ENCODE measurements at places on chromosomes 5 and 9. TPM values are rescaled to one million over a fixed set of nuclear protein-coding genes. Genes with fewer than 3 reads are reported as not detected.

The NTRK2 gene
- total RNA-seq: 0.54 TPM

GRCh38 chr9:22084336-22085035 is 75.4 kb upstream of the CDKN2B start:
- peak; percentile 80 for DNase-seq

- no peak for DNase-seq
Measured at GRCh38 chr5:132059696-132060500, 557 bp upstream of the IL3 start.

GRCh38 chr9:127280880-127281660 is 16.5 kb downstream of the GARNL3 start:
- DNase-seq: no peak

DNA sequence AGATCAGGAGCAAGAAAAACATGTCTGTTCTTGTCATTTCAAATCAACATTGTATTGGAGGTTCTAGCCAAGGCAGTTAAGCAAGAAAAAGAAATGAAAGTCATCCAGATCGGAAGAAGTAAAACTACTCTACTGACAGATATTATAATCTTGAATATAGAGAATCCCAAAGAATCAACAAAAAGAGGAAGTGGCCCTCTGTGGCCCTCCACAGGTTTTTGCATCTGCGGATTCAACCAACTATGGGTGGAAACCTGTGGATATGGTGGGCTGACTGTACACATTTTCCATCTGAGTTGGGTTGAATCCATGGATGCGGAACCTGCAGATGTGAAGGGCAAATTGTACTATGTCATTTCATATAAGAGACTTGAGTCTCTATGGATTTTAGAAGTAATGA is 35.1 kb downstream of the GAS1 start:
- DNase-seq: no peak

GRCh38 chr9:97041898-97042297 is 3.0 kb upstream of the CTSV start:
- DNase-seq: peak; percentile 29

The GDNF gene
- not detected for total RNA-seq

DNA sequence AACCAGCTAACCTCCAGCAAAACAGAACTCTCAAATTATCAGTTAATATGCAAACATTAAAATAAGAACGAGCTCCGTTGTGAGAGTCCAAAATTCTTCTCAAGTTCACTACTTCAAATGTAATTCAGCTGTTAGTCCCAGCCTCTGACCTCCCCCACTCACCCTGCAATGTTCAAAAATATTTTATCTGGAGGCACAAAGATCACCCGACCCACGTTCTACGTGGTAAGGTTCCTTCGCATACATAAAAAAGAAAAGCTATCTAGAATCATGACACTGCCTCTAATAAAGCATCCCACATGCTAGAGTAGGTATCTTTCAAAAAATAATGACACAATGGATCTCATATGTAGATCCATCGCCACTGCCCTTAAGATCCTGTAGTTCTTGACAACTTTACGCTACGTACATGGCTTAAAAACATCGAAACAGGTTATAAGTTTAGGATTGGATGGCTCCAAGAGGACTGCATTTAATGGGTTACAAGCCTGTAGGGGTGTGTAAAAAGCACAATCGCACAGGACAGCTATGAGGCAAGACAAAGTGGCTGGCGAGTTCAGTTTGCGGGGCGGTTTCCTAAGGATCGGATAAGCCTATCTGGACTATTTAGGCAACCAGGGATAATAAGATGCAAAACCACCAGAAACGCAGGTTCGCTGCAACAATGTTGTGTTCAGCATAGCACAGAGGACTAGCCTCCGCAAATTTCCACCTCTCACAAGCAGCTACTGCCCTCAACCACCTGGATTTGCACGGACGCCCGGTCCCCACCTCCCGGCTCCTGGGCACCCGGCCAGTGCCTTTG is 969 bp downstream of the CLK4 start:
- no peak for DNase-seq

DNA sequence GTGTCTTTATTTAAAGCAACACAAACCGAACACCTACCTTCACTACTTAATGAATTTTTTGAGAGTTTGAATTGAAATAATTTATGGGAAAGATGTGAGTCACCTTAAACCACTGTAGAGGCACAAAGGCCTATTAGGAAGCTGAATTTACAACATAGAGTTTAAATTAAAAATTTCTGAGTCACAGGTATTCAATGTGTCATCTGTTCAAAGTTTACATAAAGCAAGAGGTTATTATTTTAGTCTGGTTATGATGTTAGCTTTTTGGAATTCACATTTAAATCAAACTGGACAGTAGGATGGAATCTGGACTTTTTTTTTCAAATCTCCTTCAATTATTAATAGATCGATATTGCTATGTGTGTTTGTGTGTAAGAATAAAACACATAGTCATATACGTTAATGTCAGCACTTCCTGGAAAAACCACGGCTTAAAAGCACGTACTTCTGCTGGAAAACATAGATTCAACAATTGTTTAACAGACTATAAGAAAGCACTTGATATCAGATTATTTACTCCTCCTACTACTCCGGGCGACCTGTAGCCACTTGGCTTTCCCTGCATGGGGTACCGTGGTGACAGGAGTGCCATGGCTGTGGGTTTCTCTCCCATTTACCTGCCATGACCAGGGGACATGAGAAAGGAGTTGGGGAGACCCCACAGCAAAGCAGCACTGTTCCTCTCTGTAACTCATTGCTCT is 638.6 kb downstream of the SEMA5A start:
- DNase-seq: peak; percentile 79

The NMRK1 gene
- total RNA-seq: 28.4 TPM

The FAM81B gene
- total RNA-seq: not detected

The STC2 gene
- total RNA-seq: 25.5 TPM

The FOXD4L3 gene
- total RNA-seq: not detected

The ADAMTS16 gene
- total RNA-seq: 13.8 TPM

The FOXI1 gene
- total RNA-seq: not detected

DNA sequence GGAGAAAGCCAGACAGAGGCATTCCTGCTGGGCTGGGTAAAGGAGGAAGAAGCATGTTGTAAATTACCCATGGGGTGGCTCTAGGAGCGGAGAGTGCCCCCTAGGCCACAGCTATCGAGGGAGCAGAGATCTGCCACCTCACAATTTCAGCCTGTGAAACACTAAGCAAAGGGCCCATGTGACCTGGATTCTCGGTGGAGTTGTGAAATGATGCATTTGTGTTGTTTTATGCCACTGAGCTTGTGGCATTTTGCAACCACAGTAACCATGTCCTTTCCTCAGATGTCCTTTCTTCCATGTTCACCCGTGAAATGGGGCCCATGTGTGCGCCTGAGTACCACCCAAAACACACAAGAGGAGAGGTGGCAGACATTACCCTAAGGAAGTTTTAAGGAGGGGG is 159.3 kb downstream of the SYK start:
- no peak for DNase-seq

The TRIM32 gene
- total RNA-seq: 11.2 TPM

DNA sequence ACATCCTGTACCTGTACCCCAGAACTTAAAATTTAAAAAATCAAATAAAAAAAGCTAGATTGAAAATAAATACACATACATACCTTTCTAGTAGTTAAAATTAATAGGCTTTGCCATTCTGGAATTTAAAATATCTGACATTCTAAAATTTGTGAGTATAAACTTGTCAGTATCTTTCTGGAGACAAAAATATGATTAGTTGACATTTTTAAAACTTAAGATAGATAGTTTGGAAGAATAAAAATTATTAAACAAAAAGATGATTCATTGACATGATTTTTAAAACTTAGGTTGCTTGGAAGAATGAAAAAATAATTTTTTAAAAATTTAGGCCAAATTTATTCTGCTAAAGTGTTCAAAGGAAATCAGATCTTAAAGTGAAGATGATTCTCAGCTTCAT is 43.1 kb downstream of the ISOC1 start:
- DNase-seq: no peak

The GLDC gene
- 14.3 TPM for total RNA-seq

- DNase-seq: no peak
Measured at GRCh38 chr5:150590979-150591695, 49.3 kb upstream of the SYNPO start.

- DNase-seq: no peak
Measured at GRCh38 chr9:36426945-36427344, 26.9 kb upstream of the RNF38 start.

- DNase-seq: peak; percentile 67
Measured at GRCh38 chr5:13859270-13860065, 85.0 kb downstream of the DNAH5 start.

The ISL1 gene
- total RNA-seq: 1.6 TPM

GRCh38 chr5:6719417-6719816 is 6.2 kb downstream of the TENT4A start:
- DNase-seq: no peak

DNA sequence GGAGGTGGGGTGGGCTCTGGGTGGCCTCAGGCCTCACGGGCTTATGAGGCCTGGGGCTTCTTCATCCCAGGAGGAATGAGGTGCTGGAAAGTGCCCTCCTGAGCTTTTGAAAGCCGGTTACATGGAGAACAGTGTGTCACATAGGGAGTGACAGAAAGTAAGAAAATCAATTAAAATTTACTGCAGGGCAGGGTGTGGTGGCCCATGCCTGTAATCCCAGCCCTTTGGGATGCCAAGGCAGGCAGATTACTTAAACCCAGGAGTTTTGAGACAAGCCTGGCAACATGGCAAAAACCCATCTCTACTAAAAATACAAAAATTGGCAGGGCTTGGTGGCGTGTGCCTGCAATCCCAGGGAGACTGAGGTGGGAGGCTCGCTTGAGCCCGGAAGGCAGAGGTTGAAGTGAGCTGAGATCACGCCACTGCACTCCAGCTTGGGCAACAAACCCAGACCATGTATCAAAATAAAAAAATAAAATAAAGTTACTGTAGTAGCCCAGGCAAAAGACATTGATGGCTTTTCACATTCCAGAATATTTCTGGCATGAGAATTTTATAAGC is 125.8 kb upstream of the DAPK1 start:
- DNase-seq: no peak
